K562 (cell line): ENCODE measurements at places on chromosomes 1 and 21. TPM values are rescaled to one million over a fixed set of nuclear protein-coding genes. Genes with fewer than 3 reads are reported as not detected.
A peak's percentile ranks its signal among the peaks of the same experiment; 100 is the strongest.

The ITGB3BP gene
- 67.6 and 79.3 TPM in 2 replicates for total RNA-seq

GRCh38 chr1:152623203-152623844, 421 bp upstream of the LCE3A start:
- no peak overlapping the region for H3K4me3 ChIP-seq
- H3K36me3 ChIP-seq: no peaks in the 10 kb centered on the region
- peaks cover 9% of the 10 kb centered on the region for H3K4me1 ChIP-seq
- DNase-seq: peak; percentile 44

- no peak for DNase-seq
- no peaks in the 10 kb centered on the region for H3K4me1 ChIP-seq
- no peak overlapping the region for H3K4me3 ChIP-seq
- no peaks in the 10 kb centered on the region for H3K27me3 ChIP-seq
- H3K36me3 ChIP-seq: peaks cover 9% of the 10 kb centered on the region
Measured at GRCh38 chr1:90959352-90960206, 62.3 kb downstream of the ZNF644 start.

DNA sequence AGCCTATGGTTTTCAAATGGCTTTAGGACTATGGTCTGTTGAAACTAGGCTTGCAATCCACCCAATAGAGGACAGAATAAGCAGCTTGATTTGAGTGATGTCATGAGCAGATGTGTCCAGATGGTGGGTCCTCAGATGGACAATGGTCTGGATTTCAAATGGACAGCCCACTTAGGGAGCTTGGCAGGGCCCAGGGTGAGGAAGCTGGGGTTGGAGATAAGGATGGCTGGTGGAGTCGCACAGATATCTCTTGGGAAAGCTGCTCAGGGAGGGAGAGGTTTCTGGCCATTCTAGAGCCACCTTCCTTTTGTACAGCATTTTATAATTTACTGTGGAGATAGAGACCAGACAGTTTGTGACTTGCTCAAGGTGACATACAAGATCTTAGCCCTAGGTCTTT, 55.0 kb downstream of the NFASC start:
- H3K27me3 ChIP-seq: peaks cover 63% of the 10 kb centered on the region
- no peaks in the 10 kb centered on the region for H3K36me3 ChIP-seq
- no peaks in the 10 kb centered on the region for H3K4me1 ChIP-seq
- peak; percentile 70 for DNase-seq

The MYBPHL gene
- total RNA-seq: 0.34 and 0.66 TPM in 2 replicates

The ZNF697 gene
- total RNA-seq: 10.6 and 13.6 TPM in 2 replicates
